ENCODE measurements at places on chromosomes 16 and 17.

DNA sequence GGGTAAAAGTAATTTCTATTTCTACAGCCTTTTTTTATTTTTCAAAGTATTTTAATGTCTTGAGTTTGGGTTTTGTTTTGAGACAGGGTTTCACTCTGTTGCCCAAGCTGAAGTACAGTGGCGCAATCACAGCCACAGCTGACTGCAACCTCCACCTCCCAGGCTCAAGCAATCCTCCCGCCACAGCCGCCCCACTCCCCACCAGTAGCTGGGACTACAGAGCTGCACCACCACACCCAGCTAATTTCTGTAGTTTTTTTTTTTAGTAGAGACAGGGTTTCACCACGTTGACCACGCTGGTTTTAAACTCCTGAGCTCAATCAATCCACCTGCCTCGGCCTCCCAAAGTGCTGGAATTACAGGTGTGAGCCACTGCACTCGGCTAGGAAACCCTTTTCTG is 44.0 kb downstream of the TUBD1 start:
- DNase-seq = no peak

GRCh38 chr17:34045990-34046389 is 209.1 kb upstream of the CCL2 start:
- DNase-seq = no peak

- no peak for DNase-seq
These were observed 349.1 kb downstream of the SEC14L1 start for GRCh38 chr17:77489893-77490255.

GRCh38 chr17:64016231-64016784 is 4.1 kb downstream of the ICAM2 start:
- DNase-seq = no peak

DNA sequence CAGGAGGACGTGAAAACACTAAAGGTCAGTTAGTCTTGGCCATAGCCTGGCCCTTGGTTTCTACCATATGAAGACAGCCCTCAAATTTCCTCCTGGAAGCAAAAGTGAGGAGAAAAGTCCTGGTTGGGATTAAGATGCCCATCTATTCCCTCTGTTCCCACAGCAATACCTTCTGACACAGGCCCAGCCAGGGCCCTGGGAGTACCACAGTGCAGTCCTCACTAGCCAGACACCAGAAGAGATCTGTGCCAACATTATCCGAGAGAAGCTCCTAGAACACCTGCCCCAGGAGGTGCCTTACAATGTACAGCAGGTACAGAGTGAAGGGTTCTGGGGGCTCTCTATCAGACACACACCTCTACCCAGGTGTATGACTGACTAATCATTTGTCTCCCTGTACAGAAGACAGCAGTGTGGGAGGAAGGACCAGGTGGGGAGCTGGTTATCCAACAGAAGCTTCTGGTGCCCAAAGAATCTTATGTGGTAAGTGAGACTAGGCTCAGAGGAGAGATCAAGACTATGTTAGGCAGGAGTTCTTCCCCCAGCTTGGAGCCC is 4.1 kb downstream of the ERAL1 start:
- no peak for DNase-seq

GRCh38 chr17:1073241-1073962 is 76.5 kb downstream of the TIMM22 start:
- DNase-seq = no peak

DNA sequence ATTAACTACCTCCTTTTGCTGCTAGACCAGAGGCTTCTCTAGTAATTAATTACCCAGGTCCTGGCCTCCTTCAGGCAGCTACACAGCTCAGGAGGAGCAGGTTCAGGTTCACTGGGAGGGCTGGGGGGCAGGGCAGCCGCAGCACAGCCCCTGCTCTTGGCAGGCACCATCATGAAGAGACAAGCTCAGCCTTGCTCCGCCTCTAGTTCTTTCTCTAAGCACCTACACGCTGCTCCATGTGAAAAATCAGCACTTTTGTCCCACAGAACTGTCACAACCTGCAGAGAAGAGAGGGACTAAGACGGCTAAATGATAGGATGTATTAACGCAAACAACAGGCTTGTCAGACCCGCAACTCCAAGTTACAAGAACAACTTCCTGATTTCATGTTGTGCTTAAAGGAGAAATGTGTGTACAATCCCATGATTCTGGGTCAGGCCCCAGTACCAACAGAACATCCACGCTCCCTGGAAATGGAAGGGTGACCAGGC is 53.4 kb downstream of the GRB2 start:
- no peak for DNase-seq

Data from stimulated activated CD4-positive, alpha-beta T cell treated with anti-CD3 and anti-CD28 coated beads, Interleukin-12 subunit alpha, Interleukin-12 subunit beta, amount 100 ng/mL, for 48 hours (primary cell).